ENCODE measurements at places on chromosomes 2 and 18.

DNA sequence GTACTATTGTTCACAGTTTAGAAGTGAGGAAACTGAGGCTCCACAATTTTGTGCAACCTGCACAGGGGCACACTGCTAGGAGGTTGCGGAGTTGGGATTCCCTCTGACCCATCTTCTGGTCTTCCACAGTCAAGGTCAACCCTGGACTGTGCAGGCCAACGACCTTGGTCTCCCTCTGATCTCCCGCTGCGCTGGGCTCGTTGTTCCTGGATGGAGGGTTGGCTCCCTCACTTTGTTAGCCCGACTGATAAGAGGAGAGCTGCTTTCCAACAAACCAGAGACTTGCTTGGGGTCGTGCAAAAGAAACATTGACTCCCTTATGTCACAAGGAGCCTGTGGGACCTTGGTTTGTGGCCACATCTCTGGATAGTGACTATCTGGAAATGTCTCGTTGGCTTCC, 187.6 kb downstream of the MYCN start:
- DNase-seq = no peak

GRCh38 chr2:142139384-142139783, 8.6 kb upstream of the LRP1B start:
- no peak for DNase-seq

DNA sequence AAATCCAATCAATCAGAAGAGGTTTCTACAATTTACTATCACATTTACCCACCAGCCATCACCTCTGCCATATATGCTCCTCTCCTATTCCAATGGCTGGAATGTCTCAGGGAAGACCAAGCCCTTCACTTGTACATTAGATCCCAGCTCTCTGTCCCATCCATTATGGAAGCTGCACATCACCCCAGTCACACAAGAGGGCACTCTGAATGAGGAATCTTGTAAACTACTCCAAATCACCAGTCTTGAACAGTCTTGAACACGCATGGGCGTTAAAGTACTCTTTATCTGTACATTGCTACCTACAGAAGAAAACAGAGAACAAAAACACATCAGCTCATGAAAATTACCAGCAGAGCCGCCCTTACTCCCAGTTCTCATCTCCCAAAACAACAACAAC, 38.7 kb downstream of the ZC3H8 start:
- DNase-seq = no peak

- DNase-seq = no peak
These were observed 164.1 kb downstream of the SLC8A1 start for GRCh38 chr2:40287773-40288172.

GRCh38 chr2:103669531-103669930, 907.7 kb downstream of the TMEM182 start:
- DNase-seq = no peak

DNA sequence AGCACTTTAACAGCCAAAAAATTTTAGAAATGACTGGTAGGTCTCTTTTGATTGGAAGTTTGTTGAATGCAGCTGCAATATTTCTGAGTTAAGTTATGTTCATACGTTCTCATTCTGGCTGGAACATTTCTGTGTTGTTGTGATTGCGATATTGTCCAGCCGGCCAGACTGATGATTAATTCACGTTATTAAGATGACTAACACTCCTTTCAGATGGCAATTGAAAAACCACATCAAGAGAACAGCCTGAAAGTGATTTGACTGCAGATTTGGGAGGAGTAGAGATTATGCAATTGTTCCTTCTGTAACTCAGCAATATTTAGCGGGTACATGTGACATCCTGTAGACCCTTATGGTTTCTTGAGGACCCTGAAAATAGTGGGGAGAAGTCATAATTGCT, 133.7 kb downstream of the FBXO15 start:
- no peak for DNase-seq

GRCh38 chr2:20506201-20506685, 59.4 kb downstream of the RHOB start:
- no peak for DNase-seq

DNA sequence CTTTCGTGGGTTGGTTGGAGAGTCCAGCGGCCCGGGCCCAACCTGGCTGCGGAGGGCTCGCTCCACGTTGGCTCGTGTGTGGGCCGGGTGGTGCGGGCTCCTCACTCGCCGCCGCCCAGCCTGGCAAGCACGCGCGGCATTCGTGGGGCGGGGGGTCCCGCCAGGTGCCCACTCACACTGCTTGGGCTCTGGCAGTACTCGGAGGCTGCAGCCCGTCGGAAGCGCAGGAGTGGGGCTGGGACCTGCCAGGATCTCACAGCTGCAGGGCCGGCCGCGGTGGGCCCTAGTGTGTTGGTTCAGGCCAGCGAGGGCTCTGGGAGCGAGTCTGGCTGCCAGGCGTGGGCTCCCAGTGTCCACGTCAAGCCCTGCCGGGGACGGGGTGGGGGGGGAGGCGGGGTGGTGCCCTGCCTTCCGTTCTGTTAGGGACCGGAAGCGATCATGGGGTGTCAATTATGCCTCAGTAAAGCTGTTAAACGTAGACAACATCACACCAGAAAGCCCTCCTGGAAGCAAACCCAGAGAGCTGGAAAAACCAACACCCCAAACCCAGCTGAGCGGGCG, 1.0 kb upstream of the HS6ST1 start:
- DNase-seq = no peak

- peak; percentile 93 for DNase-seq
These were observed 62.2 kb downstream of the OSBPL6 start for GRCh38 chr2:178256382-178257042.

Measured in DMS79 treated with DMSO at 0.1 percent for 48 hours (cell line).